T-cell (primary cell): ENCODE measurements at places on chromosomes 1 and 21. TPM values are rescaled to one million over a fixed set of nuclear protein-coding genes. Genes with fewer than 3 reads are reported as not detected.

DNA sequence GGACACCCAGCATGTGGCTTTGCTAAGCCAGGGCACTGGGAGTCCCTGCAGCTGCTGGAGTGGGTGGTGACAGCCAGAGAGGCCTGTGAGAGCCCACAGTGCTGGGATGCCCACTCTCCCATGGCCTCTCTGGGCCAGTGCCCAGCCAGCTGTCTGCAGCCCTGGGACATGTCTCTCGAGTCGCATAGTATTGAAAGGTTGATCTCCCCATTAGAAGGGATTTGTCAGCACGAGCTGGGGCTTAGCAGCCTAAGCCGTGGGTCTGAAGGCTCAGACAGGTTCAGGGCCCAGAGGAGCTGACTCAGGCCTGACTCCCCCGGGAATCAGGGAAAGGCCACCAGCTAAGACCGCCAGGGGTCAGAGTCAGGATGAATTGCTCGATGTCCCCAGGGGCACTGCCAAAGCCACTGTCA is 53.5 kb downstream of the FOXD2 start:
- no peak overlapping the region for H3K4me3 ChIP-seq
- H3K36me3 ChIP-seq = no peaks in the 10 kb centered on the region
- DNase-seq = no peak

GRCh38 chr1:182484067-182484466 is 34.1 kb downstream of the RGSL1 start:
- peaks cover 13% of the 10 kb centered on the region for H3K27me3 ChIP-seq
- DNase-seq = no peak
- no peak overlapping the region for H3K4me3 ChIP-seq
- H3K4me1 ChIP-seq = no peaks in the 10 kb centered on the region
- no peaks in the 10 kb centered on the region for H3K36me3 ChIP-seq

DNA sequence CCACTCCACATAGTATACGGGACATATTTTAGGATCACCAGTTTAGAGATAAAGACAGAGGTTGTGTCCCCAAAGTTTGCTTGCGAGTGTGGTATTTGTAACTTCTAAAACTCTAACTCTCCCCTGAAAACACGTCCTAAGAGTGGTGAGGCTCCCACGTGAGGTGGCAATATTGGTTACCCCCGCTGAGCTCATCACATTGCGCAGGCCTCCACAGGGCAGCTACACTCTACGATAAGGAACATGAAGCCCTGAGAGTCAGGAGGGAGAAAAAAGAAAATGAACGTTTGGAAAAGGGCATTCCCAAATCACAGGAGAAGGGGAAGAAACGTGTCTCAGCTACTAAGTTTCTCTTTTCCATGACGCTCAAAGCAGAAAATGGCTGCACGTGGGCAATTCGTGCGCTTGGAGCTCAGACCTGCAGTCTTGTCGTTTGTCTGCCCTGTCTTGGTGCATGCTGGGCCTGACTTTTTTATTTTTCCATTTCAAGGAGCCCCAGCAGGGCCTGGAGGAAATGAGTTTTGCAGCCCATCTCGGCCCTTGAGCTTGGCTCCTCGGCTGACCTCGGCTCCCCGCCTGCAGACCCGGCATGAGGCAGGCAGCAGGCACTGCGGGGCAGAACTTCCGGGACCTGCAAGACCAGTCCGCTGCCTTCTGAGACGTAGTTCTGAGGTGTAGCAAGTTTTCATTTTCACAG is 25.7 kb downstream of the ERG start:
- H3K27me3 ChIP-seq = no peaks in the 10 kb centered on the region
- no peaks in the 10 kb centered on the region for H3K4me1 ChIP-seq
- no peak overlapping the region for H3K4me3 ChIP-seq
- no peak overlapping the region for H3K27ac ChIP-seq
- no peak for DNase-seq

DNA sequence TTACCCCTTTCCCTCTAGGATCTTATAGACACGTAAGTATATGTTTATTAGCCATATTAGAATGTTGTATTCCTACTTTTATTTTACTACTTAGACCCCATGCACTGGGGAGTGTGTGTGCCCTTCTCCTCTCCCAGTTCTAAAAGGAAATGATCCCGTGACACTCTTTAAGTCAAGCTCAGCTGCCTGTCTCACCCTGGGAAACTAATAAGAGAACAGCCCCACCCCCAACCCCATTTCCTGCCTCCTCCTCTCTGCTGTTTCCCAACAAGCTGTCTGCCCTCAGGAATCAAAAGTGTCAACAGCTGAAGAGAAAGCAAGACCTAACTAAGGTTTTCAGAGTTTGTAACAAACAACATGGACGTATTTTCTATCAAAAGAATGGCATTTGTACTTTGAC is 92.6 kb upstream of the VAV3 start:
- no peak overlapping the region for H3K27ac ChIP-seq
- no peak overlapping the region for H3K4me3 ChIP-seq
- H3K27me3 ChIP-seq = no peaks in the 10 kb centered on the region
- H3K4me1 ChIP-seq = no peaks in the 10 kb centered on the region
- no peak for DNase-seq

The AHCTF1 gene
- 60.3 TPM for total RNA-seq

The GJA4 gene
- not detected for total RNA-seq
